ENCODE measurements at places on chromosomes 6 and 20.

- no peak for DNase-seq
Measured at GRCh38 chr6:46969206-46969605, 47.5 kb upstream of the ADGRF5 start.

DNA sequence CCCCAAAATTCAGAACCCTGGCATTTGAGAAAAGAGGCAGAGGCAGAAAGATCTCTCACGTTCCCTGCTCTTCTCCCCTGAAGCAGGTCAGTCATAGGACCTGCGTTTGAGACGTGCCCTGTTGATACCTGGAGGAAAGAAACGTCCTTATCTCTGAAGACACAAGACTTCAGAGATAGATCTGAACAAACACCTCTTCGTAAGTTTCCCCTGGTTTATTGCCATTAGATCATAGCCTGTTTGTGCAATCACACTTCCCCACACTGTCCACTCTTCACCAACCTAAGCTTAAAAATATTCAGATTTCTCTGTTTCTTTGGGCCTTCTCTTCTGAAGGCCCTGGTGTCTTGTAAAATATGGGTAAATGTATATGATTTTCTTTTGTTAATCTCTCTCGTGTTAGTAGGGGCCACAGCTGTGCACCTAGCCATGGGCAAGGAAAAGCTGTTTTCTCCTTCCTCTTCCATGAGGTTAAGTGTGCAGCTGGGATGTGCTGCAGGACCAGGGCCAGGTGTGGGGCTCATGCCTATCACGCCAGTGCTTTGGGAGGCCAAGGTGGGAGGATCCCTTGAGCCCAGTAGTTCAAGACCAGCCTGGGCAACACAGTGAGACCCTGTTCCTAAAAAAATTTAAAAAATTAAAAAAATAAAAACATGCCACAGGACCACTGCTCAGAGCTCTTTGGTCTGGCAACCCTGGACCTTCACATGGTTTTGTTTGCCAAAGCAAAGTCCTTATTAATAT lies 4.7 kb upstream of the SLC22A2 start:
- no peak for DNase-seq

GRCh38 chr20:36836591-36837269 lies 39.2 kb upstream of the TLDC2 start:
- peak; percentile 43 for DNase-seq

DNA sequence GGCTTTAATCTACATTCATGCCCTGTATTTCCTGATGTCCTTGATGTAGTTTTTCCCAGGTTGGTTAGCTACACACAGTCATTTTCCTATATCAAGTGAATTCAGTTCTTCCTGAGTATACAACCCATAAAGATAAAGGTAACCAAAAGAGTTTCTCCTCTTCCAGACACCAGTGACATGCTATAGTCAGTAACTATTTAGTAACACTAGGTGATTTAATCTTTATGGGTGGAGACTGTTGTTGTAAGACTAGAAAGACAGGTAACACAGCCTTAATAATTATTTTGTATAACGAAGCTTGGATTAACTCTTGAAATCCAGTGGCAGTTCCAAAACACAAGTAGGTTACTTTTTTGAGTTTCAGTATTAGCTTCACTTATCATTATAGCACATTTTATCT lies 17.6 kb downstream of the MCUR1 start:
- no peak for DNase-seq

GRCh38 chr6:47789553-47789952 lies 7.7 kb downstream of the OPN5 start:
- no peak for DNase-seq

DNA sequence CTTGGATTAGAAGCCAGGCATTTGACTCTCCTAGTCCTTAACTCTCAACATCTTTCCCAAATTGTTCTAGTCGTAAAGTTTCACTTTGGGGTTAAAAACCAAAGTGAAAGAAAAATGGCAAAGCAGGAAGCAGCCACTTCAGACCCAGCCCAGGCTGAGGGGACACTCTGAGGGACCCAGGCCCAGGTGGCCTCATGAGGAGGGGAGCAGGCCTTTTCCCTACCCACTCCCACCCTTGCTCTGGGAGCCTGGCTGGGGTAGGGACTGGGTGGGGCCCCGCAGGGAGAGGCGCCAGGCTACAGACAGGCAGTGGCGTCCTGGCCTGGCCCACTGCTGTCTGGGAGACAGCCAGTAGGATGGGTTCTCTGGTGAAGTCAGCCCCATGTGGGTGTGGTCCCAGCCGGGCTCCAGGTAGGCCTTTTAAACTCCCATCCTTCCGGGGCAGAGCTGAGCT lies 68.7 kb upstream of the MYL9 start:
- DNase-seq, result no peak

DNA sequence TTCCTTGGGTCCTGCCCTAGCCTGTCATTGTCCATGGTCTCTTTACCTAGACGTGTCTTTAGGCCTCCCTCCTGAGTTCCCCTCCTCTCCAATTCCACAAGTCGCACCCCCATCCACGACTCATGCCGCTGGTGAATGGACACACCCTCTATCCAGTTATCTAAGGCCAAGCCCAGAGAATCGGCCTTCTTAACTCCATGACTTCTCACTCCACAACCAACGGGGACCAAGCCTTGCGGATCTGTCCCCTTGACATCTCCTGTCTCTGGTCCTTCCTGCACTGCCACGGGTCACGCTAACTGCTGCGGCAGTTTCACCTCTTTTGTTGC lies 7.0 kb upstream of the RREB1 start:
- no peak for DNase-seq

DNA sequence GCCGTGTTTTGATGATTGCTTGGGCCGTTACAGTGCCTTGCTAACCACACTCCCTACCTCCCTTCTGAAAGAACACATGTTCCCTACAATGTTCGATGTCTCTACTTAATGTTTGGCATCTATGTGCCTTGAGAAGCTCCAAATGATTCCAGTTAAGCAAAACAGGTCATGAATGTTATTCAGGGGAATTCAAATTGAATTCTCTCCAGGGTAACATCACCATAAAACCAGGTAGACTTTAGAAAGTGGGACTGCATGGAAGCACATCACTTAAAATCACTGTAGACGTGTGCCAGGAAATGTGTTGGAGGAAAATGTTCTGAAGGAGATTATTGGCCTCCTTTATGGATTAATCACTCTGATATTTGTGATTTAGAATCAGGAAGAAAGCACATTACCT lies 128.1 kb downstream of the ADAT2 start:
- DNase-seq, result no peak

GRCh38 chr6:142236691-142237090 lies 65.1 kb upstream of the ADGRG6 start:
- DNase-seq, result no peak

DNA sequence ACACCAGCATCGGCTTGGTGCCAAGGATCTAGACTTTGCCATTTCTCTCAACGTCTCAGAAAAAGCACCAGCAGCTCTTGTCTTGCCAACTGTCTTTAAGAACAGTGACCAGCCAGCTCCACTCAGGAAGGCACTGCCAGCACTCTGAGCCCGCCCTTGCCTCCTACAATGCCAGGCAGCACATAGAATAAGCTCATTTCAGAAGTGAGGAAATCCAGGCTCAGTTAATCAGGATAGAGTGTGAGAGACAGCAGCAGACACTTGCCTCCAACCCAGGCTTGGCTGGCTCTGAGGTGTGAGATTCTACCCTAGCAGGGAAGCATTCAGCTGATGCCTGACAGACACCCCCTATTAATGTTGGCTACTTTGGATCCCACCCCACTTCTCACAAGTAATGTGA lies 4.3 kb upstream of the SYNDIG1 start:
- no peak for DNase-seq

- no peak for DNase-seq
Measured at GRCh38 chr20:62056975-62057374, 8.7 kb downstream of the TAF4 start.

GRCh38 chr20:13322621-13323020 lies 101.5 kb downstream of the ISM1 start:
- DNase-seq, result no peak

- no peak for DNase-seq
Measured at GRCh38 chr6:80522576-80522975, 416.1 kb downstream of the BCKDHB start.

GRCh38 chr20:35828434-35828833 lies 56.6 kb downstream of the PHF20 start:
- DNase-seq, result no peak

DNA sequence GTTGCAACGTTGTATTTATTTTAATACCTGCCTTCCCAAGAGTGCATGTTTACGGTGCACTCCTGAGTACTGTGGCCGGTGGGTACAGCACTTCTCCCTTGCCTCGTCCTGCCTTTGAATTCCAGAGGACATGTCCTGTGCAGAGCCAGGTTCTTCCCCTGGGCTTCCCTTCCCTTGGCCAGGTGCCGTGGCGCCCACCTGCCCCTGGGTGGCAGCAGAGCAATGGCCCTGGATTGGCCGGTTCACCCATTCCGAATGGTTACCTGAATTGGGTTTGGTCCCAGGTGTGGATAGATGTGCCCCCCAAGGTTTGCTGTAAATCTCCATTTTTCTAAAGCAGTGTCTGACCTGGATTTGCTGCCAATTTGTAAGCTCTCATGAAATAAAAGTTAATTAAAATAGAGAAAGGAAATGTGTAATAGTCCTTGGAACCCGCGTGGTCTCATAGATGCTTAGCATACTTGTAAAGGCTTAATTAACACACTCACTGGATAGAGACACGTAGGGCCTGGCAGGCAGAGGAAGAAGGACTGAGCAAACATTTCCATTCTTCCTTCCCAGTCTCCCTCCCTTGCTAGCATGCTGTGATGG lies 40.6 kb downstream of the DTD1 start:
- no peak for DNase-seq

DNA sequence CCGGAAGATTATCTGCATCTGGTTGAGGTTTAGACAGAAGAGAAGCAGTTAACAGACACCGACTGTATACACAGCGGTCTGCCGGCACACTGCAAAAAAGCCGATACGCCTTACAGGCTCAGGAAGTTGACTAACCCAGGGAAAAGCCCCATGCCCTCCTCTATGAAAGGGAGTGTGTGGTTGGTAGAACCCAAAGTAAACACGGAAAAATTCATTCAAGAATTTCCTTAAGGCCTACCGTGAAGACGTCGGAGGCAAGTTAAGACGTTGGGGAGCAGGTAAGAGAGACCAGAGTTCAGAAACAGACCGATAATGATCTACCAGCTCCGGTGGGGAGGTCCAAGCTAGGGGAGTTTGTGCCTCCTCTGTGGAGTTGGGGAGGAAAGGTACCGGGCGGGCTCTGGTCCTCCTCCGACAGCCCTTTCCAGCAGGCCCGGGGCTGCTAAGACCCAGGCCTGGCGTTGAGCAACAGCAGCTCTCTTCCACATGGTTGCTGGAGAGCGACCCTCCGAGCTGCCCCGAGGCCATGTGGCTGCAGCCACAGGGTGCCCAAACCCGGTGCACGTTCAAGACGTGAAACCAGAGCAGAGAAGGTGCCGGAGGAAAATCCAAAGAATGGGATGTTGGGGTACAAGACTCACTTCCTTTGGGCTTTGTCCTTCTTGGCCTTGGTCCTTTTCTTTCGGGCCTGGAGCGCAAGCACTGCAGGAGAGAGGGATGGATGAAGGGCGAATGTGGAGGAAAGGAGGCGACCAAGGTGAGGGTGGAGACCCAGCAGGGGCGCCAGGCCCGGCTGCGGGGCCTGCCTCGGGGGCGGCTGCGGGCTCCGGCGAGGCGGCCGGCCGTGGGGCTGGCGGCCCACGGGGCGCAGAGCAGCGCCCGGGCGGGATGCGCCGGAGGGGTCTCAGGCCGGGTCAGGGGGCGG lies 809 bp downstream of the SRPK1 start:
- peak; percentile 25 for DNase-seq

DNA sequence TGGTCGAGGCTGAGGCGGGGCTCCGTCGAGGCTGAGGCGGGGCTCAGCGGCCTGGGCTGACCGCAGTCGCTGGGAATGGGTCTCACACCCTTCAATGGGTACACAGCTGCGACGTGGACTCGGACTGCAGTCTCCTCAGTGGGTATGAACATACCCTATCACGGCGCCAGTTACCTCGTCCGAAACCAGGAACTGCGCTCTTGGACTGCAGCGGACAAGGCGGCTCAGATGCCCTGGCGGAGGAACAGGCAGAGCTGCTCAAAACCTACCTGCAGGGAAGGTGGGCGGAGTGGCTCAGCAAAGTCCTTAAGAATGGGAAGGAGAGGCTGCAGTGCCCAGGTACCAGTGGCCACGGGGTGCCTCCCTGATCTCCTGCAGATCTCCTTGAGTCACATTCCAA lies 14.2 kb downstream of the HLA-A start:
- DNase-seq, result no peak

DNA sequence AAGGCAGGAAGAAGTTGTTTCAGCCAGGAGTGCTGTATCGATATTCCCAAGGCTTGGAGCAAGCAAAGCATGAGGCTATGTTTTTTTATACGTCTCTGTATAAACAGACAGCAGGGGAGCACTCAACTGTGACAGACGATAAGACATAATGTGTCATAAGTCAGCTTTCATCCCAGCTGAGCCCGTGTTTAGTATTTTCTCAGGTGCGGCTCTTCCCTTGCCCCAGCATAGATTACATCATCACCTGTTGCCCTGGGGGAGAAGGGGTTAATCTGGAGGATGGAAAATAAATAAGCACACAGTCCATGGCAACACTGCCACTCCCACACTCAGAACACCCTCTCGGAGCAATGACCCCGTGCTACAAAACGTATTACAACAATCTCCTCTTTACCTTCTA lies 22.1 kb upstream of the KCNK5 start:
- DNase-seq, result no peak

DNA sequence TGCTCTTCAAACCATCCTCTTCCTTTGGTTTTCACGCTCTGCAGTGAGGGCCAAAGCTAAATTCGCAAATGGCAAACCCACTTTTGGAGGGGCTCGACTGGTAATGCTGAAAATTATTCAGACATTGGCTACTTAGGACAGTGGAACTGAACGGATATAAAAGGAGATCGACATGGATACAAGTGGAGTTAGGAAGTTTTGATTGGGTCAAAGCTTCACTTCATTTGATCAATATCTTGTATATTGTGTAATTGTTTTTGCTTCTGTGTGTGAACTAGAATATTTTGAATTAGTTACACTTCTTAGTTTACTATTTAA lies 1.2 kb downstream of the FAM8A1 start:
- DNase-seq, result no peak

- DNase-seq, result no peak
Measured at GRCh38 chr20:48766961-48767960, 60.5 kb downstream of the PREX1 start.

DNA sequence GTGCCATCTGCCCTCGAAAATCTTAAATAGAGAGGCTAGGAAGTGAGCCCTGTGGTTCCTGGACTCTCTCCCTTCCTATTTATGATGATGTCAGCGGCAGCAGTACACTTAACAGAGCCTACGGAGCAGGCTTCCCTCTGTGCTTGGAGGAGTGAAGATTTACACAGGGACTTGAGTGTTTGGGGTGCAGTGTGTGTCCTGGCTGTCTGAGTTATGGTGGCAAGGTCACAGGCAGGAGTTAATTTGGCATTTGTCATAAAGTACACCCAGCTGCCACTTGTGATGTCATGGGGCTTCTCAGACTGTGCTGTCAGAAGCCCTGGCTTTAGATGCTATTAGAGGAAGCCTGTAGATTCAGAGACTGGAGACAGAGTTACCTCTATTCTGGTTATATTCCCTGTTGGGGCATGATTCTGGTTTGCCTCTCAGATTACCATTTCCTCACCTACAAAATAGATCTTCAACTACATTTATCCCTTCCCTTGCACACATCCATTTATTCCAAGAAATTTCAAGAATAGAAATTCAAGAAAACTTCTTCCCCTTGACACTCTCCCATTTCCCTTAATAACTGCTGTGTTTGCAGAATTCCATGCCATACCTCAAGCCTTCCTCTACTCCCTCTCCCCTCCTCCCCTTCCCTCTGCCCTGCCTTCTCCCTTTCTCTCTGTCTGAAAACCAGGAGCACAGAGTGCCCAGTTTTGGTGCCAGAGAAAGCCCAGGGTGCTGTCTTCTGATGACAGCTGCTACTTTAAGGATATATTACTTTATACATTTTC lies 72.1 kb downstream of the SLC24A3 start:
- no peak for DNase-seq
